ENCODE measurements at places on chromosomes 1 and 21.

- DNase-seq = no peak
These were observed 43.2 kb downstream of the OLIG1 start for GRCh38 chr21:33113131-33113530.

DNA sequence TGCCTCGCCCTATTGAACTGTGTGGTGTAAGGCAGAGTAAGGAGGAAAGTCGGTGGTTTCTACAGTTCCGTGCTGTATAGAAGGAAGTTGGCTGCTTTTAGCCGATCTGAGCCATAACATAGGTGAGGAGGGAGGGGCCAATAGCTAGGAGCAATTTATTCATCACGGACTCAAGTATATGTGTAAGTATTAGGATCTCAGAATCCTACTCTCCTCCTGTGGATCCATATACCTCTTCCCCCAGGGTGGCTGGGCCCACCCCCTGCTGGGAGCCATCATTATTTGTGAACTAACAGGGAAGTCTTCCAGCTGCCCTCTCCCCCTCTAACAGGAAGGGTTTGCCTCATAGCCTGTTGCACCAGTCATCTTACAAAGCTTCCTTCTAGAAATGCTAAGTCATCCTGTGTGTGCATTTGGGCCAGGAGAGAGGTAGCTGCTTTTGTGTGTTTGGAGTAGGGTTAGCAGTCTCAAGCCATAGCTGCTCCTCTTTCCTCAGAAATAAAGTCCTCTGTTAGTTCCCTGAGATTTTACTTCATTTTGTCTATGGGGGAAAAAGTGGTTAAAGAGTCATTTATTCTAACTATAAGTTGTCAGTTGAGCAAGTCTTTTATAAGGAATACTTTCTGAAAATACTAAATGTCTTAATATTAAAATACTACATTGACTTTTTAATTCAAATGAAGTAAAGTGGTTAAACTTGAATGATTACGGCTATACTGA lies 14.9 kb upstream of the CENPS start:
- DNase-seq = no peak

DNA sequence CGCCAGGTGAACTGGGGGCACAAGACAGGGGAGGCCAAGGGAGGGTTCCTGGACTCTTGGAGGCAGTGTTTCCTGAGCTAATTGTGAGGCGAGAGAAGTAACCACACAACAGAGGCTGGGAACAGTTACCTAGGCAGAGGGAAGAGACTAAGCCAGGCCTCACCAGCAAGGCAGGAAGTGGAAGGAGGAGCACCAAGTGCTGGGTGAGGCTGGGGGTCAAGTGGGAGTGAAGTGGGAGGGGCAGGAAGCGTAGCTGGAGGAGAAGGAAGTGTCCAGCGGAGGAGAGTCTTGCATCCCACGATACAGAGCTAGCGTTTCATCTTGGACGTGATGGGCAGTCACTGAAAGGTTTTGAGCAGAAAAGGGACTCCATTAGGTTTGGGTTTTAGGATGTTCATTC lies 48.3 kb upstream of the CAPZB start:
- no peak for DNase-seq

GRCh38 chr1:206693592-206693991 lies 8.9 kb downstream of the MAPKAPK2 start:
- DNase-seq = no peak

DNA sequence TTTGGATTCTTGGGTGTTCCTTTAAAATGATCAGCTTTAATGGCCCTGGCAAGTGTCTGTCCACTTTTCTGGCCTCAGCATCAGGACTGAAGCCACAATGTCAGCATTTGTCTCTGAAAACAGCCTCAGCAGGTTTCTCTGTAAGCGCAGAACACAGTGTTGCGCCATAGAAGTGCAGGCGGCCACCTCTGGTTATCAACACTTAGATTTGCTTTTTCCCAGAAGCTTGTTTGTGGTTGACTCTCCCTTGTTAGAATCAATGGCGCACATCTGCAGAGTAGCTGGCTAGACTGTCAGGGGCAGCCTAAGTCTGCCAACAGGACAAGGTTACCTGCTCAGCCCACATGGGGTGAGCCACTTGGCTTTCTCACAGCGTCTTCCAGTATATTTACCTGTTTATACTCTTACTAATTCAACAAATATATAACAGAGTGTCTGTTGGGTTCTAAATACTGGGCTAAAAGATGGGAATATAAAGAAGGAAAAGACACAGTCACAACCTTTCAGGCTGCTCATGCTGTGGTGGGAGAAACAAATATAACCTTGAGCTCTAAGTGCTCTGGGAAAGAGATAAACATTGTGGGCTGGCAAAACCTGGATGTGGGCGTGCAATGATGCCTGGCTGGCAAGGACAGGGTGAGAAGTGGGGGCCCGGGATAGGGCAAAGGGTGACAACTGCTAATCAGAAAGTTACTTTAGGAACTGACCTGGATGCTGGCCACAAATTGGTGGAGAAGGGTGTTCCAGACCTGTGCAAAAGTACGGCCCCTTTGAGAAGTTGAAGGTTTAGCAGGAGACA lies 149.3 kb upstream of the KIAA0040 start:
- DNase-seq = no peak

DNA sequence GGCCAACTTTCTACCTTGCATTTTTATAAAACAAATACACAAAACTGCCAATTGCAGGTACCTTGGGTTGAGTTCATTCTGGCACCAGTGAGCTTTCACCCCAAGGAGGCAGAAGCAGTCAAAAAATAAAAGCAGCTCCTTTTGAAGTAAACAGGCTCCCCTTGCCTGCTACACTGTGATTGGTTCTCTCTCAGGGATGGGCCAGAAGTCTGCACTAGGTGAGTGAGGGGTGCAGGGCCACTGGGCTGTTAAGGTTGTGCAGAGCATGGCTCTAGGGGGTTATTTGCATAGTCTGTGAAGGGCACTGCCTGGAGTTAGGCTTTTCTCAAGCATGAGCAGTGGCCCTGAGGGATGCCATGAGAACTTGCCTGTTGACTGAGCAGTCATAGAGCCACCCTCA lies 39.1 kb downstream of the AKNAD1 start:
- no peak for DNase-seq

- no peak for DNase-seq
These were observed 716.2 kb upstream of the ZP4 start for GRCh38 chr1:238606896-238607295.

DNA sequence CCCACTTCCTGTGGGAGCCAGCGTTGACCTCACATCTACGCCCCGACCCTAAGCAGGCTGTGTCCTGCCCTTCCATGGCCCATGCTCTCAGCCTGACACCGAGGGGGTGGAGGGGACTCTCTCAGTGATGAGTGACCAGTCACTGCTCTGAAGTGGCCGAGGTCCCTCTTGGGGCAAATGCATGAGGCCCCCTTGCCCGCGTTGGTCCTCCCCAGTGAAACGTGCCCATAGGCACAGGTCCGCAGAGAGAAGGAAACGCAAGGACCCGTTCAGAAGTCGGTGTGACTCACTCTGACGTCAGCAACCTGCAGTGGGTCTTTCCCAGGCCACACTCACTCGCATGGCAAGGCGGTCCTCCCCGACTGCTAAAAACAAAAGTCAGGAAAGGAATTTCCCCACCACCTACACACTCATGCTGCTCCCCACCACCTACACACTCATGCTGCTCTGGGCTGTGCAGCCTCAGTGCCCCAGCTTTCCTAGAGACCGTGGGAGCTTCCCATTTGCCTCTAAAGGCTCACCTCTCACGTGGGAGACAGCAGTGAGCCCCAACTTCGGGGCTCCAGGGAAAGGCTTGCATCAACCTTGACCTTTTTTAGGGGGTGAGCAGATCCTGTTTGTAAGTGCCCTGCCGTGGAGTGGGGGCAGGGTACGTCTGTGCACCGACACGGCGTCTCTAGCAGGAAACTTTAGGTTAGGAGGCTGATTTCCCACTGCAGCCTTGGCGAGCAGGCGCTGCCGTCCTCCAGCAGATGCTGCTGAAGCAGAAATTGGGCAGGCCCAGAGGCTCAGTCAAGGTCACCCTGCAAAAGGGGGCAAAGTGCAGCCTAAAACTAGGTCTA lies 11.4 kb downstream of the UBASH3A start:
- peak; percentile 57 for DNase-seq

GRCh38 chr1:192913683-192914082 lies 104.8 kb downstream of the RGS2 start:
- no peak for DNase-seq

GRCh38 chr1:80214888-80215540 lies 1208.5 kb upstream of the ADGRL4 start:
- no peak for DNase-seq

DNA sequence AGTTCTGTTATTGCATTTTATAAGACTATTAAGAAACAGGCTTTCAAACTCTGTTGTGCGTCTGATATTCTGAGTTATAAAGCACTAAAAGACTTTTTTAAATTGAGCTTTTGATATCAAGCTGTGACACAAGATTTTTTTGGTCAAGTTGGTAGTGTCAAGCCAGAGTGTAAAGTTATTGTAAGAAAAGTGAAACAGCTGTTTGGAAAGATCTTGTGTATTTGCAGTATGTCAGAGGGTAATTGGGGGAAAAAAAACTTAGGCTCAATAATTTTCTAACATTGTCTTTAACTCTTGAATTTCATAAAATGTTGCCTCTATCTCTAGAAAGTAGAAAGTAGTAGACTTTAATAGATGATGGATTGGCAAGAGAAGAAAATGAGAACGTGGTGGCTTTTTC lies 3.8 kb downstream of the CACYBP start:
- DNase-seq = no peak

GRCh38 chr1:212625781-212626450 lies 17.4 kb downstream of the ATF3 start:
- DNase-seq = no peak

DNA sequence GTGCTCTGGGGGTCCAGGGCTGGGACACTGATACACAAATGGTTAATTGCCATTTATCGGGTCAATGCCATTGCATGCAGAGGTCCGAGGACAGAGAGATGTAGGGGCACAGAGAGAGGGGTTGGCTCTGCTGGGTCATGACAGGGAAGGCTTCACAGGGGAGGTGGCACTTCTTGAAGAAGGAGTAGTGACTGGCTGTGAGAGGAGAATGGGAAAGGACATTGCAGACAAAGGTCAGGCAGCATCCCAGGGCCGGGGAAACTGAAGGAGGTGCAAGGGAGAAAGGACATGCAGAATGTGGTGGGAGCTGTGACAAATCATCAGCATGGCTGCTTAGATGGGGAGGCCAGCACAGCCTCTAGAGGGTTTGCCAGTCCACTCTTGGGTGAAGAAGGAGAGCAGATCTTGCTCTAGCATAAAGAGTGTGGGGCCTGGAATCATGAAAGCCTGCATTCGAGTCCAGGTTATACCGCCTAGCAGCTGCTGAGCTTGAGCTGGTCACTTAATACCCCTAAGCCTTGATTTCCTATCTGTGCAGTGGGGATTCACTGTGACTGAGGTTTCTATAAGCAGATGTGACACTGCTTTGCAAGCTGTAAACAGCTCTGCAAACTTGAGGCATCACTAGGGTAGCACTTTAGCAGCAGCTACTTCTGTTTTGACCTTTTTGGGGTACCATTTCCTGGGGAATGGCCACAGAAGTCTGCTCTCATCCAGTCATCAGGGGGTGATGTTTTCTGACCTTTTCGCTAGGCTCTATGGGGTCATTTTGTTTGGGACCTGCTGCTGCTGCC lies 59.2 kb upstream of the EPS8L3 start:
- DNase-seq = no peak

DNA sequence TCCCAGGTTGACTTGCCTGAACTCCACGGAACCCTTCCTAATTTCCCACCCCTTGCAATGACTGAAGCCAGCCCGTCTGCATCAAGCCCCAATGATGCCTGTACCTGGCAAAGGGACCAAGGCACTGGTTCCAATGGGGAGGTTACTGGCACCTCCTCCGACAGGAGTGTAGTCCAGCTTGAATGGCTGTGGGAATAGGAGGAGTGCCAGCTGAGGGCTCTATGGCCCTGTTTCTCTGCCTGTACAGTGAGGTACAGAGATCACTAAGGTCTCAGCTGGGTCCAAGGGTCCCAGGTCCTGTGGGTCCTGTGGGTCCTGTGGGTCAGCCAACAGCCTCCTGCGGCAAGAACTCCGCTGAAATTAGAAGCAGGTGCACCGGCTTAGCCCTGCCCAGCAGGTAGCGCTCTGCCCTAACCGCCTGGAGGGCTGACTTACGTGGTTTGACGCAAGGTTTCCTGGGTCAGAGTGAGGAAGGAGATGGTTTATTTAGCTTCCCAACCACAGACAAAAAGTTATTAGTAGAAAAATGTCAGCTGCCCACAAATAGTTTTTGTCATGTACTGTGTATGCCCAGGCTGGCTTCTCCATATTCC lies 9.9 kb upstream of the SPRR4 start:
- DNase-seq = no peak

DNA sequence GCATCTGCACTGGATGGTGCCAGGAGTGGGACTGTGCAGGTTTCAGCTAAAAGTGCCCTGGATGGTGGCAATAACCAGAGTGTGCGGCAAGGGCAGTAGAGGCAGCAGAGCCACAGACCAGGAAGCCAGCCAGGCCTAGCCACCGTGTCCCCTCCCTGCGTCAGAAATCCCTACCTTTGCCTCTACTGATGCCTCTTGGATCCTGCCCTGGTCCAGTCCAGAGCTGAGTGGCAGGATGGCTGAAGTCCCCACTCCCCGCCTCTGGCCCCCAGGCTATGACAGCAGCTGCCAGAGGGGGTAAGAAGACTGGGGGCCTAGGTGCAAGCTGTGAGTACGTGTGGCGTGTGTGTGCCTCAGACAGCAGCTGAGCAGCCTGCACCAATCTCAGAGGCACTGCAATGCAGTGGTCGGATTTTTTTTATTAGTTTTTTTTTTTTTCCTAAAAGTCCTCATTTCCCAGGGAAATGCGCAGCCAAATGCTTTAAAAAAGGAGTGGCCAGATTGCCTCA lies 51.9 kb downstream of the SYT2 start:
- DNase-seq = no peak

GRCh38 chr1:26771643-26772321 lies 16.0 kb upstream of the PIGV start:
- no peak for DNase-seq

DNA sequence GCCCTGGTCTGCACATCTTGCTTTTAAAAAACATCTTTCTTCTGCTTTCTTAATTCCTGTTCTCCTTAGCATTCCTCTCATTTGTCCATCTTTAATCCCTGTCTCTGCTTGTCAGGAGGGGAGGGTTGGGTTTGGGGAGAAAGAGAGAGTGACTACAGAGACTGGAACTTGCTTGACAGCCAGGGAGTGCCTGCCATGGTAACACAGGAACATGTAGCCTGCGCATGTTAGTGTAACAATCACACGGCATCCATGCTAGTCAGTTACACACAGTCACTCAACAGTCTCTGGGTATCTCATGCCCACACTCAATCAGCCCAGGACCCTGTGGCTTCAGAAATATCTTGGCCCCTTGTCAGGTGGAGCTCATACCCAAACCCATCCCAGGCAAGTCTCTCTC lies 818 bp upstream of the TFAP2E start:
- DNase-seq = no peak

- DNase-seq = no peak
These were observed 100.8 kb downstream of the KCNK1 start for GRCh38 chr1:233714631-233715217.

DNA sequence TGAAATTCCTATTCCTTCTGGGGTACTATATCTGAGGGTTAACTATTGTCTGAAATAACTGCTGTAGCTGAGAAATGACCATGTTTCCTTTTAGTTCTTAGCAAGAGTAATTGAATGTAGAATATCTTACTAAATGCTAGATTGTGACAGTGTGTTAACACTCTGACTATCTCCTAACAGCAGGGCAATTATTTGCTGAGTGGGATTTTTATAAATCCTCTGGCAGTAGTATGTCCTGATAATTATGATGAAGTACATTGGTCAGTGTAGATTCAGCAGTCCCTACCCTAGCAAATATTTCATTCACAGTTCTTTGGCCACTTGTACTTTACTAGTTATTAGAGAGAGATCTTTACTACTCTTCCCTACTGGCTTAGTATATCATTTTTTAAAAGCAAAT lies 138.6 kb downstream of the SPATA17 start:
- no peak for DNase-seq

- no peak for DNase-seq
These were observed 29.8 kb upstream of the GPR52 start for GRCh38 chr1:174417921-174418320.

All from left forelimb (tissue), 1 donor.